ENCODE measurements at places on chromosomes 16 and 17. TPM values are rescaled to one million over a fixed set of nuclear protein-coding genes. Genes with fewer than 3 reads are reported as not detected.

The OR1E2 gene
- total RNA-seq, result not detected

DNA sequence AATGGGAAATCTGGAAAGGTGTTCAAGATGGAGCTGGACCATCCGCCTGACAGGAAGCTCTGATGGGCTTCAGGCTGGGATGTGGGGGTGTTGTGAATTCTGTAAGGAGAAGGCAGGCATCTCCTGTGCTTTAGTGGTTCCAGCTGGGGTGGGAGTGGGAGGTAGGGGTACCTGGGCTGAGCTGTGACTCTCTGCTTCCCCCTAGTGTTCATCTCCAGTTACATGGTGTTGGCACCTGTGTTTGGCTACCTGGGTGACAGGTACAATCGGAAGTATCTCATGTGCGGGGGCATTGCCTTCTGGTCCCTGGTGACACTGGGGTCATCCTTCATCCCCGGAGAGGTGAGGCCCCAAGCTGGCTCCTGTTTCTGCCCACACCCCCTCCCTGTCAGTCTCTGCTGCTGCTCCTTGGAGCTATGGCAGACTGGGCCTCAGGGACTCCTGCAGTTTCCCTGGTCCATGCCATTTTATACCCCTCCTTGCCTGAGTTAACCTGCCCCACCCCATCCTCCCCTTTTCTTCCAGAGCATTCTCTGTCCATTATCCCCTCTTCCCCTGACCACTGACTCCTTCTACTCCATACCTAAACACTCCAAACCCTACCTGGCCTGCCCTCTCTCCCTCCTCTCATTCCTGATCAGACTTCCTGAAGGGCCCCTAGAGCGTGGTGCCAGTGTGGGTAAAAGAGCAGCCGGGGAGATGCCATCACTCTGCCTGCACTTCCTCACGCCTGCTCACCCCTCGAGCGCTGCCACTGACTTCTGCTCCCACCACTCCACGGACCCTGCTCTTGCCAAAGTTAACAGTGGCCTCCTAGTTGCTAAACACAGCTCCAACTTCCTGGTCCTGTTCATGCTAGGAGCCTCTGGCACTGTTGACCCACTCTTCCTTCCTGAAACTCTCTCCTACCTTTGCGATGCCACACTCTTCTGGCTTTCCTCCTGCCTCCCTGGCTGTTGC, 3.4 kb downstream of the SPNS1 start:
- DNase-seq, result peak; percentile 32

The HSDL1 gene
- total RNA-seq, result 26.4 TPM

DNA sequence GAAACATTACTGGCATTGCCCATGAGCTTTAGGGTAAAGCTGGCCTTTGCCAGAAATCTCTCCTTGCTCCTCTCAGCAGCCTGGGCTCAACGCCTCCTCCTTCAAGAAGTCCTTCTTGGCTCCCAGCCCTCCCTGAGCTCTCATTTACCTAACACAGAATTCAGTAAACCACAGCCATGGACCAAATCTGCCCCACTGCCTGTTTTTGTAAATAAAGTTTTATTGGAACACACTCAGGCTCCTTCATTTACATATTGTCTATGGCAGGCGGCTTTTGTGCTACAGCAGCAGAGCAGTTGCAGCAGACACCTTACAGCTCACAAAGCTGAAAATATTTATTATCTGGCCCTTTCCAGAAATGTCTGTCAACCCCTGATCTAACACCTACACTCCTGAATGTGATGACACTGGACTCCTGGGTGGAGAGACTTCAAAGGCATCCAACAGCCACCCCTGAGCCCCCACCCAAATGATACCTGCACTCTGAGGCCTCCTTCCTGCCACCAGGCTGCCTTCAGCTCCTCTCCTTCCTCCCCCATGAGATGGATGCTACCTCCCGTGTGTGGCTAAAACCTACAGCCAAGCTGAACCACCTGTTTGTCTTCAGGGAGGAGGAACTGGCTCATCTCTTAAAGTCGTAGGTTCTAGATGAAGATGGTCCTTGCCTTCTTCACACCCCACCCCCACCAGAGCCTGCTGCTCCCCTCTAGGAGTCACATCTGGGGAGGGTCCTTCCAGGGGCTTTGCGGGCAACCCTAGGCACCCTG, 41.6 kb downstream of the PIMREG start:
- DNase-seq, result no peak

The FBXL16 gene
- total RNA-seq, result 6.0 TPM

The KIF22 gene
- 146 TPM for total RNA-seq

GRCh38 chr17:74442670-74443515, 11.0 kb downstream of the GPRC5C start:
- DNase-seq, result no peak

The KRTAP1-1 gene
- not detected for total RNA-seq

- no peak for DNase-seq
Observed at GRCh38 chr17:56447171-56447570, 146.3 kb upstream of the NOG start.

The PRDM7 gene
- total RNA-seq, result not detected

DNA sequence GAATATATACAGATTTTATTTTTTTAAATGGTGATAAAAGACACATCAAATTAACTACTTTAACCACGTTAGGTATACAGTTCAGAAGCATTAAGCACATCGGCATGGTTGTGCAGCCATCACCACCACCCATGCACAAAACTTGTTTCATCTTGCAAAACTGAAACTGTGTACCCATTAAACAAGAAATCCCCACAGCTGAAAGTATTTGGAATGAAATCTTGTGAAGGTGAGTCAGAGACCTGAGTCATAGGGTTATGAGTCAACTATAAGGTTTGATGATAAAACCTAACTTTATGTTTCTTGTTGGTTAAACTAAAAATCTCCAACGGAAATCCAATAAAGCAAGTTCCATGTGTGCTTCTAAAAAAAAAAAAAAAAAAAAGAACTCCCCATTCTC, 561.6 kb upstream of the PSMD7 start:
- DNase-seq, result no peak

DNA sequence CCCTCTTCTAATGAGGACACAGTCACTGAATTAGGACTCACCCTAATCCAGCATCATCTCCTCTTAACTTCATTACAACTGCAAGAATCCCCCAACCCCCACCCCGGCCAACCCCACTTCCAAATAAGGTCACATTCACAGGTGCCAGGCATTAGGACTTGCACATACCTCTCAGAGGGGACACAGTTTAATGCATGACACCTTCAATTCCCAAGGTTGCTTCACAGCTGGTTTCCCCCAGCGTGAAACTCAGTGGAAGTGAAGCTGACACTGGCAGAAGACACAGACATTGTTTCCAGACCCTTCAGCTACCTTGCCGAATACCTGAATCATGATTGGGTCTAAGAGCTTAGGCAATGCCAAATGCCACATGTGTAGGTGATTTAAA, 217.0 kb upstream of the DYNLRB2 start:
- no peak for DNase-seq

The TMEM204 gene
- not detected for total RNA-seq

GRCh38 chr16:75682308-75682707, 5.5 kb upstream of the CPHXL2 start:
- no peak for DNase-seq

GRCh38 chr16:85860413-85861094, 38.4 kb upstream of the IRF8 start:
- DNase-seq, result no peak

DNA sequence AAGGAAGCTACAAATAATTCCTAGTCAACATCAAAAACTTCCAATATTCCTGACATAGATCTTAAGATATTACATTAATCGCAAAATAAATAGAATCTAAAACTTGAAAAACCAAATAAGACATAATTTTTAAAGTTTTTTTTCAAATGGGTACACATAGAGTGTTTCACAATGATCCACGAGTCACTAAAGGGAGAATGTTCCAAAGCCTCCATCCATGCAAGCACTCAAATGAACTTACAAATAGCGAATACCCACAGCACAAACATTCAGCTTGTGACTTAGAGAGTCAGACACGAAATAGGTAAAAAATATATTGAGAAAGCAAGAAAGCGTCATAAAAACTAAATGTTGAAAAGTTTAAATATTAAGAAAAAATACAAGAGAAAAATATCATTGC, 65.7 kb downstream of the CEP112 start:
- DNase-seq, result no peak

DNA sequence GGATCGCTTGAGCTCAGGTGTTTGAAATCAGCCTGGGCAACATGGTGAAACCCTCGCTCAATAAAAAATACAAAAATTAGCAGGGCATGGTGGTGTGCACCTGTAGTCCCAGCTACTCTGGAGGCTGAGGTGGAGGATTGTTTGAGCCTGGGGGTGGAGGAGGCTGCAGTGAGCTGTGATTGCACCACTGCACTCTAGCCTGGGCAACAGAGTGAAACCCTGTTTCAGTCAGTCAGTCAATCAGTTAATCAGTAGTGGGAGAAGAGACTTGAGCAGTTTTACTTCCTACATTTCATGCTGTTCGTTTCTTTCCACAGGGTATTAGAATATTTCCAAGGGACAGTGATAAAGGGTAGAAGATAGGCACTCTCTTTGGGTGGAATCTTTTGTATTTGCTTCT, 8.8 kb downstream of the MAP3K3 start:
- DNase-seq, result no peak

- DNase-seq, result no peak
Observed at GRCh38 chr17:76550712-76551615, 11.1 kb downstream of the PRCD start.

The GOSR2 gene
- 48.6 TPM for total RNA-seq

DNA sequence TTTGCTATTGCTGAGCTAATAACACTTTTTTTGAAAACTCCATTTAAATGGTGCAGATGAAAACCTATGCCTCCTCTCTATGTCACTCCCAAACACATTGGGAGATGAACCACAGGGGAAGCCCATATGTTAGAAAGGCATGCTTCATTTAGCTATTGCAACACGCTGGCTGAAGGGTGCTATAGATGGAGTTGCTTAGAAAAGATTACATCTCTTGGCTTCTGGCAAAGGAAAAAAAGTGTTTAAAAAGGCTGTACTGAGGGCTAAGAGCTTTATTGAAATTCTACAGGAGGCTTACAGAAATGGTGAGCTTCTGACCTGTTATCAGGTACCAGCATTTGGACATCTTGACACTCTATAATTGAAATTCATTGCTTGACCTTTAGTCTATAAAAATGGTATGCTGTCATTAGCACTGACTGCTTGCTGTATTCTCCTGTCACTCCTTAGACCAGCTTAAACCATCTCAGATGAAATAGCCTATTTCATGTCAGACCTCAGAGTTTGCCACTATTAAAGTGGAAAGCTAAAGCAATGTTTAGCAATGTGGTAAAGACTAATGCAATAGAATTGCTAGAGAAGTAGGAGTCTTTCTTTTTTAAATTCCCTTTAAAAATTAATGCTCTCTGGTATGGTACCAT, 503.9 kb downstream of the CDH11 start:
- no peak for DNase-seq

DNA sequence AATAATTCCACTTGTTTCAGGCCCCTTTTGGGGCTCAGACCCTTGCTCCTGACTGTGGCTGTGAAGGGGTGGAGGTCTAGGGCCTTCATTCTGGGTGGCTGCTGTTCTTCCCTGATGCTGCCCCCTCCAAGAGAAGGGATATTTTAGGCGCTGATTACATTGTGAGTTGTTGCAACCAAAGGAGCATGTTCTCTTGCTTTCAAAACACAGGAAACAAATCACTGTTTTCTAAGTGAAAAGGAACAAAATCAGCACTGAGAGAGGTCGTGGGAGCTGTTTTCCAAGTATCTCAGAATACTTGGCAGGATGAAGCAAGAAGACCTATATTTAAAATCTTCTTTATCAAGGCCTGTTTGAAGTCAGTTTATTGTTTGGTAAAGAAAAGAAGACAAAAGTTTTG, 25.3 kb upstream of the SEC14L1 start:
- DNase-seq, result no peak

DNA sequence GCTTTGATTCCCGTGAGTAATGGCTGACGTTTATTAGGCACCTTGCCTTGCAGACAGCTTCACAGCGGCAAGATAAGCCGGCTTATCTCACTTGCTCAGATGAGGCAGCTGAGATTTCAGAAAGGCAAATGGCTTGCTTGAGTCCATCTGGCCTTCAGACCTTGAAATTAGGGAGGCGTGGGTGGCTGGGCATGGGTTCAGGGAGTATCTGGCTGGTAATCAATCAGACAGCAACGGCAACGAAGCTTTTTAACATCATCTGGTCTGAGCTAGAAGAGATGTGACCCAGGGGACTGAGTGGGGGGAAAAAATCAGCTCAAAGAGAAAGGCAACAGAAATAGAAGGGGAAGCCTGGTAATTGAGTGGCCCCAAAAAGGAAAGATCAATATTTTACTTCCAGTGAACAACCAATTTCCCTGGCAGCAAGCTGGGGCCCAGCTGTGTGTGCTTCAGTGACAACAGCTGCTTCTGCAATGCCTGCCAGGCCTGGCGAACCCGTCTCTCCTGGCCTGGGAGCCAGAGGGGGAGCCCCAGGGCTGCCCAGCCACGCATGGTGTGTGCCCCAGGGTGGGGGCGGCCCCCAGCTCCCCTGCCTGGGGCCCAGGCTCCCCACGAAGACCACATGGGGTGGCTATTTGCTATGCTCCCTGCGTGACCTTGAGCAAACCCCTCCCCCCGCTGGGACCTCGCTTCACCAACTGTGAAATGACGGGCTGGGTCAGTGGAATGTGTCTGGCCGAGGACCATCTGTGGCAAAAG, 34.0 kb downstream of the RAB11FIP4 start:
- DNase-seq, result no peak

DNA sequence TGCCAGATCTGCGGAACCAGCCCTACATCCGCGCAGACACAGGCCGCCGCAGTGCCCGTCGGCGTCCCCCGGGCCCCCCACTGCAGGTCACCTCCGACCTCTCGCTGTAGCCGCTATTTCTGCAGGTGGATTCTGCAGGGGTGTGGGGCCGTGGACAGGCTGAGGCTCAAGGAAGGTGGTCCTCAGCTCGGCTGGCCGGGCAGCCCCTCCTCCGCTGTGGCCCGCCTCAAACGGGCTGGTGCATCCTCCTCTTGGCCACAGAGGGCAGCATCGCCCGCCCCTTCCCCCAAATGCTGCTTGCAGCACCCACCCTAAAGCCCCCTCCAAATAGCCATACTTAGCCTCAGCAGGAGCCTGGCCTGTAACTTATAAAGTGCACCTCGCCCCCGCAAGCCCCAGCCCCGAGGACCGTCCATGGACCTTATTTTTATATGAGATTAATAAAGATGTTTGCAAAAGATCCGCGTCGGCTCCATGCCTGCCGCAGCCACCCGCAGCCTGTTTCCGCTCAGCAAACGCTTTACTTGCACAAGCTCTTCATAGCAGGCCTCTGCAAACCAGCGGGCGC, 14.9 kb downstream of the SPATA32 start:
- DNase-seq, result peak; percentile 71

The YPEL2 gene
- total RNA-seq, result 0.71 TPM

GRCh38 chr16:4351880-4352279, 759 bp upstream of the PAM16 start:
- DNase-seq, result no peak

DNA sequence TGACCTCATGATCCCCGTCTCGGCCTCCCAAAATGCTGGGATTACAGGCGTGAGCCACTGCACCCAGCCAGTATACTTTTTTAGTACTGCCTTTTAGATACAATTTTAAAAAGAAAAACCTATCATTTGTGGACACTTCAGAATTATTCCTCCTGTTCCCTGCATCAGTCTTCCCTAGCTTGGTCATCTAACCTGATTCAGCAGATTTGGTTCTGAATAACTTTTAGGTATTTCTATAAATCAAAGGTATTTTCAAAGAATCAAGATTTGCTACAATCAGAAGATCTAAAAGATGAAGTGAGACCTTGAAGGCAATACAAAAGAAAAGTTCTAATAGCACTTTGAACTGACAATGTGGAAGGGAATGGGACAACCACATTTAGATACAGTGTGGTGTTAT, 30.0 kb downstream of the MBTD1 start:
- no peak for DNase-seq

- DNase-seq, result peak; percentile 61
Observed at GRCh38 chr16:85310868-85311585, 198.8 kb upstream of the CIBAR2 start.

- DNase-seq, result no peak
Observed at GRCh38 chr17:72778169-72779151, 314.0 kb downstream of the SLC39A11 start.

GRCh38 chr17:73774852-73775251, 130.6 kb upstream of the SDK2 start:
- no peak for DNase-seq

Measured in K562 (cell line).